ENCODE measurements at places on chromosomes 1 and 21.

- DNase-seq: no peak
Observed at GRCh38 chr1:16905110-16905867, 9.5 kb downstream of the RNU1-2 start.

GRCh38 chr1:203505526-203506204 lies 11.7 kb downstream of the OPTC start:
- no peak for DNase-seq

GRCh38 chr1:107184888-107185287 lies 44.0 kb downstream of the NTNG1 start:
- DNase-seq: no peak

GRCh38 chr1:158675563-158676323 lies 10.8 kb downstream of the SPTA1 start:
- no peak for DNase-seq

DNA sequence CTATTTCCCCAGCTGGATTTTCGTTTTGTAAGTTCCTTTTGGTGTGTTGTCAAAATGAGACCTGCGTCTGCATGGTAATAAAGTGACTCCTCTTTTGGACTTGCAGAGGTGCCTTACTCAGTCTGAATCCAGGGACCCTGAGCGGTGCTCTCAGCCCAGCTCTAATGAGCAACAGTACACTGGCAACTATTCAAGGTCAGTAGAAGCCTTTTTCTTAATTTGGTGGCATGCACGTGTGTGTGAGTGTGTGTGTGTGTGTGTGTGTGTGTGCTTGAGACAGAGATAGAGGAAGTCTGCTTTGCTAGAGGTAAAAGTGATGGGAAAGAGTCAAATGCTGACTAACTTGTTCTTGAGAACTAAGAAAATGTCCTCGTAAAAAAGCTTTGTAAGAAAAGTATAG lies 105.4 kb downstream of the CD247 start:
- DNase-seq: no peak

DNA sequence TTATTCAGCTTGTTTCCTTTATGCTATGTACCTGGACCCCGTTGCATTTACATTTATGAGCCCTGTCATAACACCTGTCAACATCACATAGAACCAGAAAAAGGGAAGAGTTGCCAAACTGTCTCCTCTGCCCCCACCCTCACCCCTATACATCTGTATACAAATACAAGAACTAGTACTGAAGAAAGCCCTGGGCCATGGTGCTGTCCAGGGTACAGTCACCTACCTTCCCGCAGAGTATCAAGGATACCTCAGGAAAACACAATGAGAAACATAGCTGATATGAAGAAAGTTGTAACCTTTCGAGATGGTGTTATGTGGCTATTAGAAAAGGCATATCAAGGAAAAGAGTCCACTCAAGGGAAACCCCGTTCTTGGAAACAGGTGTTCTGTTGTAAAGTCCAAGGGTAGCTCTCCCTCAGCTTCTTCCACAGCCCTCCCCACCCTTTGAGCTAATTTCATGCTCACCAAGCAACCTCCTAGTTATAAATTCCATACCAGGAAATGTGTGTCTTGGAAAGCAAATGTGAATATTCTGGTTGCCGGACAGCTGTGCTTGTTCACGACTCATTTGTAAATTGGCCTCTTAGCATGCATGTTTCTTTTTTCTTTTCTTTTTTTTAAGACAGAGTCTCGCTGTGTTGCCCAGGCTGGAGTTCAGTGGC lies 16.7 kb upstream of the AVPR1B start:
- no peak for DNase-seq

DNA sequence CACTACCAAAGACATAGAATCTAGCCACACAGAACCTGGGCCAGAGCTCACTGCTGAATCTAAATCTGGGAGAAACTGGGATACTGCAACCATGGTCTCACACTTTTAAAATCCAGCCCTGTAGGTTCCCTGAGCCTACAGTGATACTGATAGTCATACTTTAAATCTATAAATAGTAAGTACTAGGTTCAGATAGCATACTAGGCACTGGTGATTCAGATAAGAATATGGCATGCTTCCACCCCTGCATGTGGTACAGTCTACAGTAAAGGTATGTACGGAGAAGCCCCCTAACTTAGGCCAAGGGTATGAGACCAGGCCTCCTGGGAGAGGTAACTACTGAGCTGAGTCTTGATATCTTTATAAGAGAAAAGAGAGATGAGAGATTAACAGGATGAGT lies 193.3 kb upstream of the HMGB4 start:
- no peak for DNase-seq

DNA sequence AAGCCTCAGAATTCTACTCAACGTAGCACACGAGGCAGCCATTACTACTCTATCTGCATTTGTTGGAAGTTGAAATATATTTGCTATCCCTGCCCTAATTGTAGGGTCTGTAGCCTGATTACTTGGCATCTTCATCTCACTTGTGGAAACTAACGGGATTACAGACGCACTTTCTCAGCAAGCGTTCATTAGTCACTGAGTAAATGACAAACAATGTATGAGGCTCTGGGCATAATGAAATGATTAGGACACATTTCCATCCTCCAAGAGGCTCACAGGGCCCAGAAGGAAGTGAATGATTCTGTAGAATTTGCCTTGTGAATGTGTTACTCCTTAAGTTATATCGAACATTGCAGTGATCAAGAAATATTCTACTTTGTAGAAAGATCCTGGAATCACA lies 78.1 kb downstream of the KIF26B start:
- DNase-seq: no peak

DNA sequence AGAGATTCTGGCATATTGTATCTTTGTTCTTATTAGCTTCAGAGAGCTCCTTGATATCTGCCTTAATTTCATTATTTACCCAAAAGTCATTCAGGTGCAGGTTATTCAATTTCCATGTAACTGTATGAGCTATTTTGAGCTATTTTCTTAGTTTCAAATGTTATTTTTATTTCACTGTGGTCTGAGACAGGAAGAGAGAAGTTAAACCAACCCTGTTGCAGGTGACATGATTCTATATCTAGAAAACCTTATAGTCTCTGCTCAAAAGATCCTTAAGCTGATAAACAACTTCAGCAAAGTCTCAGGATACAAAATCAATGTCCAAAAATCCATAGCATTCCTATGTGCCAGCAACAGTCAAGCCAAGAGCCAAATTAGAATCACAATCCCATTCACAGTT lies 1644.0 kb upstream of the B3GALT2 start:
- no peak for DNase-seq

DNA sequence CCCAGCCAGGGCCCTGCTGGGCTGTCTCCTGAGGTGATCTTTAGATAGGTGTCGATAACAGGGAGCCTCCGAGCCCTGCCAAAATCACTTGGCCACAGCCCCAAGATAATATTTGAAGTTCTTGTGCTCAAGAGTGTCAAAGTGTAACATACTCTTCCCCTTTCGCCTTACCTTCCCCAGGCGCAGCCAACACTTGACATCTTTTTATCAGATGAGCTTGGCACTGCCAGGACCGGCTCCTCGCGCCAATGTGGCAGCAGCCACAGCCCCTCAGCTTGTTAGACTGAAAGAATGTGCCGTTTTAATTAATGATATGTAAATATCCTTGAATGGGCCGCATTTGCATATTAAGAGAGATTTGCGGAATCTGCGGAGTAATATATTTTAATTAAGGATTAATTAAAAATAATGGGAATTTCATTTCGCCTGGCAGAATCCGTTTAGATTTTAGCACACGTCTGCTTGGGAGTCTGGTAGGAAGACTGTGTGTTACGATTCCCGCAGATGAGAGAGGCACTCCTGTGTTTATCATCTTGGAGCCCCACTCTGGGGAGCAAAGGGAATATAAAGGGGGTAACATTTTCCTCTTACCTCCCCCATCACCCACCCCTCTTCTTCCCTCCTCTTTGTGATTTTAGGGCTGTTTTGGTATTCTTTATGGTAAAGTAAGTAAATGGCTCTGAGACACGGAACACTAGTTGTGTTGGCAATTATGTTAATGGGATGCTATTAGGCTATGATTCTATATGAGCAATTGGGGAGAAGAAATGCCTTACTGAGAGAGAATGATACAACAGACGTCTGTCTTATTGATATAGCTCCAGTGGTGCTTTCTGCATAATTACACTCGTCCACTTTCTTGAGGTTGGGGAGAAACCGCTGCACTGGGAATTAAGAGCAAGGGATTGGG lies 109.8 kb downstream of the PBX1 start:
- DNase-seq: no peak

DNA sequence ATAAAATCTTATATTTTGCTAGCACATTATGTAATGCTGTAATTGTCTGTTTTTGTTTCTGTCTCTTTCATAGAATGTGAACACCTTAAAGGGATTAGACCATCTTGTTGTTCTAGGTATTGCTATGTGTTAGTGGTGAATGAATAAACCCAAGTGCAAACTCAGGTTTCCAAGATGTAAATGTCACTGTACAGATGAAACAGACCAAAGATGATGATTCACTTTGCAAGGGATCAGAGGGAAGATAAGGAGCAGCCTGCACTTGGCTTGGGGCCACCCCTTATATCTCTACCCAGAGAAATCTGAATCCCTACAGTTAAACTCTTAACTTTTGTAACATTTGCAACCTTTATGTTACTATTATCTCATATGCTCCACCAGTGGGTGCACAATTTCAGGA lies 25.4 kb downstream of the UROD start:
- DNase-seq: no peak

DNA sequence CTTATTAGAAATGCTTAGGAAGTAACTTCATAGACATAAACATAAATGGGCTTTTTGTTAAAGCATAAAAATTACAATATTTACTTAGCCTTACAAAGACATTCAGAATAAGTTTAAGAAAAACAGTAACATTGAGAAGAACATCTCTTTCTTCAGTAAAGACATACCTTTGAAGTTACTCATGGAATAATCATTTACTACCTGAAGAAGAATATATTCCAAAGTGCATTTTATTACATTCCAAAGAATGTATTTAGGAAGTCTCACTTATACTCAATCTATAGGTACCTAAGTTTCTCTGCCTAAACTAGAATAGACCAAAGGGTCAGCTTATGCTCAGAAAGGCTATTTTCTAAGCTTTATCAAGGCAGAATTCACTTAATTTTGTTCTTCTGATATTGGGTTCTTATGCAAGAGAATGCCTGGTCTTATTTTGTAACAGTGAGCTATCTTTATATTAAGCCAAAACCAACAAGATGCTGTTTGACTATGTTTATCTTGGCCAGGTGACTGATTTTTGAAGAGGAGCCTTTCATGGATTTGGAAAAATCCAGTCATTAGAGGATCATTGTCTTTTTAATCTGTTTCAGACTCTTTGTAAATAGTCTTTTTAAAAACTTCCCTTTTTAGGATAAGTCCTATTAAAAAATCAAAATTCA lies 110.1 kb downstream of the OLFML2B start:
- DNase-seq: no peak

DNA sequence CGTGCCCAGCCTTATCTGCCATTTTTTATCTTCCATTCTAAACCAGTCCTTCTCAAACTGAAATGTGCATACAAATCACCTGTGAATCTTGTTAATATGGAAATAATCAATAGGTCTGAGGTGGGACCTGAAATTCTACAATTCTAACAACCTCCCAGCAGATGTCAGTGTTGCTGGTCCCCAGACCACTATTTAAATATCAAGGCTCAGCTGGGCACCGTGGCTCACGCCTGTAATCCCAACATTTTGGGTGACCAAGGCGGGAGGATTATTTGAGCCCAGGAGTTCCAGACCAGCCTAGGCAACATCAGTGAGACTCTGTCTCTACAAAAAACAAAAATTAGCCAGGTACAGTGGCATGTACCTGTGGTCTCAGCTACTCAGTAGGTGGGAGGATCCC lies 4.1 kb downstream of the UQCRHL start:
- DNase-seq: no peak

GRCh38 chr1:33133478-33134105 lies 48.3 kb downstream of the TRIM62 start:
- DNase-seq: no peak

DNA sequence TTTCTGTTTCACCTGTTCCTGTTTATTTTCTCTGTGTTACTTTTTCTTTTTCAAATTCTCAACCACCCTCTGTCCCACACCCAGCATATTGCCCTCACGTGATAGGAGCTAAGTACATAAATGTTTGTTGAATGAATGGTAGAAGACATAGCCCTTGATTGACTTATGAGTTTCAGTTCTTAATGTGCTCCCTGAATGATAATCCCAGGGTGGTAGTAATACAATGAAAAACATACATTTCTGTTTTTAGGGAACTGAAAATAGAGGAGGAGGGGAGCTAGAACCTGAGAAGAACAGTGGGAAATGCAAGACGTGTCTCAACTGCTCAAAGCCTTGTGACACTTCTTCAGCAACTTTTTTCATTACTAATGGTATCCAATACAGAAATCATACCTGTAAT lies 147.1 kb downstream of the SPATA46 start:
- no peak for DNase-seq

DNA sequence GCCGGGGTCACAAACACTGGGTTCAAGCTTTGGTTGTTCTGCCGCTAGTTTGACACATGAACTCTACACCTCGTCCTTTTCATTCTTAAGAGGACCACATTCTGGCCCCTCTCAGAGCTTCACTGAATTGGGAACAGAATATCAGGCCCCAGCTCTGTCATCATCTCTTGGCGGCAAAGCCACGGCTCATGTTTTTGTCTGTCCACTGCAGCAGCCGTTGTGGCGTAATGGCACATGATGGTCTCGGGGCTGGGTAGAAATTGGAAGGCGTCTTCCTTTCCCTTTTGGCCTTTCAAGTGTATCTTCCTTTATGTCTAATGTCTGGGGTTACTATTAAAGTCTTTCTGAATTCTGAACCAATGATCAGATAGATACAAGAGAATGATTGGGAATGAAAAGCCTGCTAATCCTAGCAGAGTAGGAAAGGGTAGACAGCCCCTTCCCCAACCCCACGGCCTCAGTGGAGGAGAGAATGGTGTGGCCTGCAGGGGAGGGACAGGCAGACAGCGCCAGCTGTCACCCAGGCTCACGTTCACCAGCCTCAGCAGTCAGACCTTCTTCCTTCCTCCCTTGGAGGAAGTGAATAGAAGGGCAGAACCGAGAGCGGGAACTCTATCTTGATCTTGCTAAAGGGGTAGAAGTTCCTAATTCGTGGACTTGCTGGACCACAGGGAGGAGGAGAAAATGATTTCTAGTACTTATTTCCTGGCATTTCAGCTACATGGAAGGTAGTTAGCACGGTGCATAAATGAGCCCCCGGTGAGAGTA lies 498.1 kb downstream of the KIF26B start:
- no peak for DNase-seq

- DNase-seq: no peak
Observed at GRCh38 chr1:31447210-31447609, 34.2 kb downstream of the SERINC2 start.

GRCh38 chr21:32548978-32549377 lies 36.3 kb downstream of the TCP10L start:
- no peak for DNase-seq

- no peak for DNase-seq
Observed at GRCh38 chr1:55311057-55311641, 96.0 kb upstream of the USP24 start.

DNA sequence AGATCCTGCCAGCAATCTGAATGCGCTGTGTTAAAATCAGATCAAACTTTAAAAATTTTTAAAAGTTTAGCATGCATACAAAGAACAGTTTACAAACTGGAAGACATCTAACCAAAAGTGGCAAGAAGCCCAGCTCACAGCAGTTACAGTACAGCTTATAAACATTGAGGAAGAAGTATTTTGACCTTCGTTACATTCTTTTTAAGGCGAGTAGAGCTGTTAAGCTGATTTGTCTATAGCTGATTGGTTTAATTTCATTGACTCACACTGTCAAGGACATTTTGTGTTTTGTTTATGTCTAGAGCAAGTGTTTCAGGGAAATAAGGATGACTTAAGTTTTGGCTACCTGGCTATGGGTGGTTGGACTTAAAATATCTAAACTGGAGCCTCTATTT lies 3.0 kb upstream of the PGM1 start:
- DNase-seq: no peak

Measured in stimulated activated CD4-positive, alpha-beta T cell treated with anti-CD3 and anti-CD28 coated beads, Interleukin-15, amount 100 ng/mL, for 1 hour (primary cell).